ENCODE measurements at places on chromosomes 13 and 19.

DNA sequence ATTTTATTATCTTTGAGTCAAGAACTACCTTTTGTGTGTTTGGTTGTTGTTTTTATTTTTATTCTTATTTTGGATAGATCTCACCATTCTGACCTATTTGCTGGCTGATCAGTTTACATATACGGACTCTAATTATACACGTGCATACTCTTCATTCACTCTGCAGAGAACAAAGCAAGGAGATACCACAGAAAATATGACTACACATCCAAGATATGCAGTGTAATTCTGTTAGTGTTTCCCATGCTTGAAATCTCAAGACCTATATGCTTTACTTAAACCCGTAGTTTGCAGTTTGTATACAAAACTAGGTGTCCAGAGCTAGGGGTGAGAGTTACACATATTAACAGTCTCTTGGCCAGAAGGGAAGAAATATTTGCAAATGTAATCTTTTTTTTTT lies 205.5 kb downstream of the DCLK1 start:
- DNase-seq: no peak

DNA sequence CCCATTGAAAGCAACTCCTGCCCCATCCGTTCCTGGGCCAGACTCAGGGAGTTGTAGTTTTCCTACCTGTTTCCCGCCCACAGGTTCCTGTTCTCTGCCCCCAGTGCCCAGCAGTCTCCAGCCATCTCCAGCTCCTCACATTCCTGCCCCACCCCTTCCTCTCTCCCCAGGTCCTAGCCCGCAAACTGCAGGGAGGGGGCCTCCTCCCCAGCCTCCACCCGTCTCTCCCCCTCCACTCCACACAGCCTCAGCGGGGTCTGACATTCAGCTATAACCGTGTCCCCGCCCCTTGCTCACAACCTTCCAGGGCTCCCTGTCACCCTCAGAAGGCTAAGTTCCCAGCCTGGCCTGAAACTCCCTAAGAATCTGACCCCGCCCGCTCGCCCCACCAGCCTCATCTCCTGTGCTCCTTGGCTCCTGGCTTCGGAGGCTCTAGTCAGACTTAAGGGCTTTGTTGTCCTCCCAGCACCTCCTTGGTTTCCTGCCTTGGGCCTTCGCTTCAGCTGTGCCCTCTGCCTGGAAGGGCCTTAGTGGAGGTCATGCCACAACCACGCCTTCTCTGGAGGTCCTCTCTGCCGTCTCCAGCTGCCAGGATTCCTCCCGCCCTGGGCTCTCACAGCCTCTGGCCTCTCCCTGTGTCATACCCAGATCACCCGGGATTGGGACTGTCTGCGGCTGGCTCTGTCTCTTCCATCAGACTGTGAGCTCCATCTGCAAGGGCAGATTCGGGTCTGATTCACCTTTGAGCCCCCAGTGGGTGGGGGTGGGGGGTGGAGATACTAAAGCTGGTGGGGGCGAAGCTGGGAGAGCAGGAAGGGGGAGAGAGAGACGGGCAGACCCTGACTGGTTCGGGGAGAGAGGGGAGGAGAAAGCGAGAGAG lies 5.1 kb upstream of the SPACA6 start:
- no peak for DNase-seq

- DNase-seq: no peak
Observed at GRCh38 chr13:78078168-78078567, 159.5 kb upstream of the EDNRB start.

DNA sequence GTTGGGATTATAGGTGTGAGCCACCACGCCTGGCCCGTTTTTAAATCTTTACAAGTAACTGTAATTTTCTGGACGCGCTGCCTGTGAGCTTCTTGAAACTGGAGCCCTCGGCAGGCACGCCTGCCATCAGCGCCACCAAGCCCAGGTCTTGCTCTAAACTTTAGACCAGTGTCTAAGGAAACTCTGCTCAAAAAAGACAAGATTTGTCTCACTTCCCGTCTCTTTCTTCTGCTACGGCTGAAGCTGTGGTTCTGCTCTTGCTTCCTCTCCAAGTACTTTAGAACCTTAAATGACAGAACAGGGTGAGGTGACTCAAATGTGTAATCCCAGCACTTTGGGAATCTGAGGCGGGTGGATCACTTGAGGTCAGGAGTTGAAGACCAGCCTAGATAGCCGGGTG lies 24.9 kb downstream of the RCN3 start:
- DNase-seq: no peak

DNA sequence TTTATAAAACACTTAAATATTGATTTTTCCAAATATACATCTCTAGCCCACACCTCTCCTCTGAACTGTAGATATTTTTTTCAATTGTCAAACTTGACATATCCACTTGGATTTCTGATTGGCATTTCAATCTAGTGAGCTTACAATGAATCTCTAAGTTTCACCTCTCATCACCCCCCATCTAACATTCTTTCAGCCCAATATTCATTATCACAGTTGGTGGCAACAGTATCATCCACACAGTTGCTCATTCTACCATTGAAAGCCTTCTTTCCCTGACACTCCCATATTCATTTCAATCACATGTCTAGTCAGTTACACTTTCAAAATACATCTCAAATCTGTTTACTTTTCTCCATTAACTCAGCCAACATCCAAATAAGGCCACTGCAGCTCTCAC lies 385.2 kb downstream of the PCDH20 start:
- DNase-seq: no peak

GRCh38 chr13:94705081-94706030 lies 7.0 kb downstream of the SOX21 start:
- DNase-seq: no peak

GRCh38 chr19:20165971-20166592 lies 932 bp upstream of the ZNF486 start:
- DNase-seq: no peak

DNA sequence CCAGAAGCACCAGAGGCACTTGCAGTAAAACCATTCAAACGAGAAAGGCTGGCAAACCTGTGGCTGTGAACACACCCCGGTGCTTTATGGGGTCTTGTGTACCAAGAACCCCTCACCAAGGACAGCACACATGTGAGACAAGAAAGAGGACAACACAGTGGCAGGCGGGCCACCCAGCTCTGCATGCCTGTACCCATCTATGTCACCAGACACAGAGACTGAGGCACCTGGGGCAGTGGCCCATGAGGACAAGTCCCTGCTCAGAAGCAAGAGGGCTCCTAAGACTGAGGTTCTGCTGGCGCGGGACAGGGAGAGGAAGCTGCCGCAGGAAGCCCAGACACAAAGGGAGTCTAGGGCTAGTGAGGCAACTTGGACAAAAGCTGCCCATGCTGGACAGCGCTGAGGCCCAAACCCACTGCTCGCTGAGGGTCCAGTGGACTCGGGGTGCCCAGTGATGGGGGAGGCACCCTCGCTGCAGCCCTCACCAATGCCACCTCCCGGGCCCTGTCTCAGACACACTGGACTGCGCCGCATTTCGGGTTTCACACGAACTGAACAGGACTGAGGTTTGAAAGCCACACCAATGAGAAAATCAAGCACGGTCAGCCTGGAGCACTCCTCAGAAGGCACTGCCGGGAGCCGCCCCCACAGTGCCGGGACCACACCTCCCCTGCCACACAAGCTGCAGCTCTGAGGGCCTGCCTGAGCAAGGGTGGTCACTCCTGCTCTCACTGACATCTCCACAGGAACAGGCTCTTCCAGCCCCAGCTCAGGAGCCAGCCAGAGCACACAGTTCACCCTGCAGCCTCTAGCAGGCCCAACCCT lies 232.7 kb downstream of the TUBA3C start:
- DNase-seq: no peak

DNA sequence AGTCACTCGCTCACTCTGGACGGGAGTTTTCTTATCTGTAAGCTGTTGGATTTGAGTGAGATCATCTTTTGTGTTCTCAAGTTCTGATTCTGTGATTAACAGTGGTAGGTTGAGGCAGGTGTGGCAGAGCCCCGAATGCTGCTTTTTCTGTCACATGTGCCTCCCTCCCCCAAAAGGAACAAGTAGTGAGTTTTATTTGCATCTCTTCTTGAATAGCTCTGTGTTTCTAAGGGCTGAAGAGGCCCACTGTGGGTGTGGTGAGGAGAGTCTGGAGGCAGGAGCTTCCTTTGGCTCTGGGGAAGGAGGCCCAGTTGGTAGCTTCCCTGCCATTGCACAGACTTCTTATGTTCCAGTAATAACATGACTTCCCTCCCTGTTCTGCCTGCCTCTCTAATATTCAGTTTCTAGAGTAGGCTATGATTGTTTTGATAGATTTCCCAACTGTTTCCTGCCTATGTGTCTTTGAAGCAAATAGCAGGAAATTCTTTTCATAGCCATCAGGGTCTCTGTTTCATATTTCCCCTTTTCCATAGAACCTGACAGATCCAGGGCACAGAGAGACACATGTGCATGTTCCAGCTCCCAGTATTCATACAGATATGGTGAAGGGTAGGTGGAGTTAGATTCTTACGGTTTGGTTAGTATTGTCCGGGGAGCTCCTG lies 23.9 kb upstream of the CXCL17 start:
- DNase-seq: no peak

- DNase-seq: no peak
Observed at GRCh38 chr19:3024509-3024869, 4.6 kb downstream of the TLE2 start.

DNA sequence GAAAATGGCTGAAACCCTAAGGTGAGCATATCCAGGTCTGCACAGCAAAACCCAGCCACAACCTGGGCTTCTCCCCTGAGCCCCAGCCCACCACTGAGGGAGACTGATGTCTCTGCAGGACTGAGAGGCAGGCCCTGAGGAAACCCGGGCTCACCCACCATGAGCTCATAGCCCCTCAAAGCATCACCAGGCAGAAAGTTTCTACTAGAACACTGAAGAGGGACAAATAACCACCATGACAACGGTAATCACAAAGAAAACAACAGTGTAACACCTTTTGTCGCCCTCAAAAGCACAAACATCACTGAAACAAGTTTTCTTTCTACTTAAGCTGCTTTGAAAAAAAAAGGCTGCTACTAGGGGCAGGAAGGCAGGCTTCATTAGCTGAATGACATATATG lies 29.8 kb downstream of the TSHZ3 start:
- no peak for DNase-seq

- no peak for DNase-seq
Observed at GRCh38 chr19:46821512-46822409, 28.9 kb downstream of the AP2S1 start.

DNA sequence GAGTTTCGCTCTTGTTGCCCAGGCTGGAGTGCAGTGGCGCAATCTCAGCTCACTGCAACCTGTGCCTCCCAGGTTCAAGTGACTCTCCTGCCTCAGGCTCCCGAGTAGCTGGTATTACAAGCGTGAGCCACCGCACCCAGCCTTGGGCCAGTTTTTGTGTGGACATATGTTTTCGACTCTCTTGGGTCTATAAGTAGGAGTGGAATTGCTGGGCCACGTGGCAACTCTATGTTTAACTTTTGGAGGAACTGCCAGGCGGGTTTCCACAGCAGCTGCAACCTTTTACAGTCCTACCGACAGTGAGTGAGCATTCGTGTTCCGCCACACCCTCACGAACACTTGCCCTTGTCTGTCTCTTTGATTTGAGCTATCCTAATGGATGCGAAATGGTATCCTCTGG lies 44.9 kb downstream of the BICRA start:
- no peak for DNase-seq

DNA sequence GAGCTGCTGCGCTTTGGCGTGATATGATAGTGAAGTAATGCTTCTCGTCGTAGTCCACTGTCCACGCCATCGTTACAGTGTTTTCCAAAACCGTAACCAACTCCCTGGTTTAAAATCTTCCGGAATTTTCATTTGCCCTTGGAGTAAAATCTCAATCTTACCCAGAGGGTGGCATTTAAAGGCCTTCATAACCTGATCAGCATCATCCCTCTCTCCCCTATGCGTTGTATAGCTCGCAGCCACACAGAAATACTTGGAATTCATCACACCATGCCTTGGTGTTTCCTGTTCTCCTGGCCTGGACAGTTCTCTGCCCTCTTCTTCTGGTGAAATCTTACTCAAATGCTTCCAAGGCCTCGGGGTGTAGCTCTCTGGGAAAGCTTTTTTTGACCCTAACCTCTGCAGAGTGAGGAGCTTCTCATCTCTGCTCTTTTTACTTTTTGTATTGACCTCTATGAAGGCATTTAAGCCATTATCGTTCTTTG lies 839 bp downstream of the MPHOSPH8 start:
- no peak for DNase-seq

GRCh38 chr13:110418944-110419343 lies 111.9 kb downstream of the COL4A2 start:
- no peak for DNase-seq

- DNase-seq: no peak
Observed at GRCh38 chr19:15365264-15365663, 14.3 kb downstream of the AKAP8 start.

- DNase-seq: no peak
Observed at GRCh38 chr13:64817691-64818090, 2412.4 kb downstream of the PCDH9 start.

- no peak for DNase-seq
Observed at GRCh38 chr19:47303966-47304365, 5.7 kb upstream of the C5AR1 start.

DNA sequence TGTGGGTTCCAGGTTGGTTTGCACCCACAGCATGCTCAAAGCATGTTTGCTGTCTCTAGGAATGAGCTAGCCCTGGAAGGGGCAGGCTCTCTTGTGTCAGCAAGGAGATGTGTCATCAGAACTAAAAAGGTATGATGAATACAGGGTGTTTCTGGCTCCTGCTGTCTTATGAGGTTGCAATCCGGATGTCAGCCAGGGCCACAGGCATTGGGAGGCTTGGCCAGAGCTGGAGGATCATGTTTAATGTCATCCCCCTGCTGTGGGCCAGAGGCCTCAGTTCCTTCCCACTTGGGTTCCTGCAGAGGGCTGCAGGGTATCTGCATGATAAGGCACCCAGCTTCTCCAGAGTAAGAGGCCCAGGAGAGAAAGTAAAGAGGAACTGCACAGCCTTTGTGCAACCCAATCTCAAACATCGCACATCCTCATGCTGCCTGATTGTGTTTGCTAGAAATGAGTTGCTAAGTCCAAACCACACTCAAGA lies 193.6 kb downstream of the COL4A1 start:
- no peak for DNase-seq

GRCh38 chr13:100809856-100810255 lies 135.3 kb upstream of the TMTC4 start:
- no peak for DNase-seq

GRCh38 chr19:47897861-47898260 lies 11.7 kb upstream of the SULT2A1 start:
- DNase-seq: no peak

DNA sequence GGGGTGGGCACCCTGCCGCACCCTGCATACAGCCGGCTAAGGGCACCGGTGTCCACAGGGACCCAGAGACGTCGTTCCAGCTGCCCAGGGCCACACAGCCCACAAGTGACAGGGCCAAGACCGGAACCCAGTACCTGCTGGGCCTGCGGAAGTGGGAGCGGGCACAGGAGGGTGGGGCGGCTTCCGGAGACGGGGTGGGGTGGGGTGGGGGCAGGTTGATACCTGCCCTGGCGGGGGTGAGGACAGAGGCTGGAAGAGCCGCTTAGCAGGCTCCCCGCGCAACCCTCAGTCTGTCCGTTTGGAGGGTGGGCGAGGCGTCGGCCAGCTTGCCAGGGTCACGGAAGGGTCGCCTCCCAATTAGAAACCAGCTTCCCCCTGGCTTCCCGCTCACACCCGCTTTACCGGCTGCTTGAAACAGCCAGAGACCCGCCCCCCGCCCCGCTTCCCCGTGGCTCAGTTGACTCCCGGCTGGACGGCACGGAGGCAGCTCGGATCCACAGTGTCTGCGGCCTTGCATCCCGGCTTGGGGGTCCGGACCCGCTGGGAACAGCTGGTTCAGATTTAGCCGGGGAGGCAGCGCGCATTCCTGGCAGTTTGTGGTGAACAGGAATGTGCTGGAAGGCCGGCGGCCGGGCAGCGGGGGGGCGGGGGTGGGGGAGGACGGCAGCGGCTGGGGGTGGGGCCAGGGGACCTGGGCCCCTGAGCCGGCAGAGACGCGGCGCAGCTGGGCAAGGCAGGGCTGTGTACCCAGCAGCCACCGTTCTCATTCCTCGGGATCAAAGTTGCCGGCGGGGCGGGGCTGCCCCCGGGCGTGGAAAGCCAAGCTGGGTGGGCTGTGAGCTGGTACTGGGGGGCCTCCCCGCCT lies 1.9 kb downstream of the CNN2 start:
- no peak for DNase-seq

Measured in NCI-H1436 treated with DMSO at 0.1 percent for 48 hours (cell line).